ENCODE measurements at places on chromosomes 7 and 10. TPM values are rescaled to one million over a fixed set of nuclear protein-coding genes. Genes with fewer than 3 reads are reported as not detected.

GRCh38 chr7:140650367-140650766 is 9.8 kb upstream of the DENND2A start:
- no peak overlapping the region for H3K27ac ChIP-seq
- peaks cover 2% of the 10 kb centered on the region for H3K27me3 ChIP-seq
- H3K4me1 ChIP-seq = peaks cover 8% of the 10 kb centered on the region
- no peak overlapping the region for H3K4me3 ChIP-seq
- H3K36me3 ChIP-seq = no peaks in the 10 kb centered on the region
- DNase-seq = no peak

TWIST1 gene
- total RNA-seq = not detected

DNA sequence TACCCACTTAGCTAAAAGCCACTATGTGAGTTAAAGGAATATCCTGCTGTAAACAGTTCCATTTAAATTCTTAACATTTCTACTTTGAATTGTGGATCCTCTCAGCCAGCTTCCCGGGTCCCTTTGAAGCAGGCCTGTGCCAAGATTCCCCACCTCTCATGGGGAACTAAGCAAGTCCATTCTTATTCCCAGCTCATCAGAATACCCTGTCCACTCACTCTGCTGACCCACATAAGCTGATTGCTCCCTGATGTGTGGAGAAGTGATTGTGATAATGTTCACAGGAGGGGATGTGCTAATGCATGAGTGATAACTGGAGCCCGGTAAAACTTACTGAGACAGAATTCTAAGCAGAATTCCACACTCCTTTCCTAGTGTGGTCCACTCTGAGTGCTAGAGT is 709.7 kb downstream of the CNTNAP2 start:
- no peak overlapping the region for H3K4me3 ChIP-seq
- no peaks in the 10 kb centered on the region for H3K4me1 ChIP-seq
- H3K36me3 ChIP-seq = no peaks in the 10 kb centered on the region
- no peak for DNase-seq

DNA sequence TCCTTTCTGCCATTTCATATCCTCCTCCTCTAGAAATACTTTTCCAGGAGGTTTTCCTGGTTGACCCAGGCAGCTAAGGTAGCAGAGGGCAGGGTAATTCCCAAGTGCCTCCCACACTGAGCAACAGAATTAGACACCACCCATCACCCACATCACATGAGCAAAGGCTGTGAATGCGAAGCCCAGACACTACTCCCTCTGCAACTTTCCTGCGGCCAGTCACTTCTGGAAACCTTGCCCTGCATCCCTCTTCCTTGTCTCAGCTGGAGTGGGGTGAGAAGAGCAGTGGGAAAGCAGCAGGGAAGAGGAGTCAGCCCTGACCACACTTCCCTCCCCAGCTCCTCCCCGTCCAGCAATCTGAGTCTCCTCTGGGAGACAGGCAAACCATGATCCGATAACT is 15.2 kb downstream of the TMEM176B start:
- H3K4me1 ChIP-seq = peaks cover 2% of the 10 kb centered on the region
- DNase-seq = no peak
- H3K27me3 ChIP-seq = peaks cover 35% of the 10 kb centered on the region
- no peak overlapping the region for H3K27ac ChIP-seq

- DNase-seq = peak; percentile 65
- peaks cover 19% of the 10 kb centered on the region for H3K4me1 ChIP-seq
- no peaks in the 10 kb centered on the region for H3K36me3 ChIP-seq
- peaks cover 62% of the 10 kb centered on the region for H3K27me3 ChIP-seq
- H3K4me3 ChIP-seq = peak overlapping the region; percentile 92
Measured at GRCh38 chr10:101120884-101121653, 10.0 kb upstream of the TLX1 start.

DNA sequence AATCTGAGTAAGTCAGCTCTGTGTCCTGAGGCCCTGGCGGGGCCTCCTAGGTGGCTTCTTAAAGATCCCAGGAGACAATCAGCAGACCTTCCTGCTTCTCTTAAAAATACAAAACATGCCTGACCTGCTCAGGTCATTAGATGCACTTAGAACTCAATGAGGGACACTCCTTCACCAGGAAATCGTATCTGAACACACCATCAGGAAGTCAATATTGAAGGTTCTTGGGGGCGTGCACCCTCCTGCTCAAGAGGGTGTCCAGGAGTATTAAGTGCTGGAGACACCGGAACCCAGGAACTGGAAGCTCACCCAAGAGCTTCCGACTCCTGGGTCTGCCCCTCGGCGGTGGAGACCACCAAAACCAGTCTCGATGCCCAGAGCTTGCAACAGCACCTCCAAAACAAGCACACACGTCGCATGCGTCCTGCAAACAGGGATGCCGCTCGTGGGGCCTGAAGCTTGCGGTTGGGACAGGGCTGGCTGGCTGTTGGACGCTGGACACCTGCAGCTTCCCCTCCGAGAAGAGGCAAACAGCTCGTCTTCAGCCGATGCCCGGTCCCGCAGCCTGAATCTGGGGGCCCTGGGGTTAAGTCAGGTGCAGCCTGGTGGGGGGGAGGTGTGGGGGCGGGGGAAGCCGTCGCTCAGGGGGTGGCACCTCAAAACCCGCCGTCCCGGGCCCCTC is 803 bp downstream of the RAPGEF5 start:
- H3K36me3 ChIP-seq = no peaks in the 10 kb centered on the region
- DNase-seq = peak; percentile 28
- H3K4me1 ChIP-seq = peaks cover 3% of the 10 kb centered on the region
- H3K27ac ChIP-seq = no peak overlapping the region
- peak overlapping the region; percentile 14 for H3K4me3 ChIP-seq
- H3K27me3 ChIP-seq = peaks cover 55% of the 10 kb centered on the region

IGFBP1 gene
- not detected for total RNA-seq

DNA sequence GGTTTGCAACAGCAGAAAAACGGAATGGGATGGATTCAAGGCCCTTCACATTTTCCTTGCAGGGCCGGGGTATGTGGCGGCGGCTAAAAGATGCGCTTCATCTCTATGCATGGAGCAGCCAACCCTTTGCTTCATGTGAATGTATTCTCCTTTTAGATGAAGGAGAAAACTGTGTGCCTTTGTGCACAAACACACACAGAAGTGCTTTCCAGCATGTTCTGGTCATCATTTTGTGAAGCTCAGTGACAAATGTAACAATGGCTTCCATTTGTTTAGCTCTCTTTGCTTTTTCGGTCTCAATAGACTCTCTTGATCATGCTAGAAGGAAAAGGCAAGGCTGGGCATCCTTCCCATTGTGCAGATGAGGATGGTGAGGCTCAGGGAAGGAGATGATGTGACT is 161.7 kb upstream of the MKI67 start:
- DNase-seq = no peak
- no peaks in the 10 kb centered on the region for H3K4me1 ChIP-seq

GRCh38 chr7:3103614-3104398 is 60.1 kb upstream of the CARD11 start:
- no peaks in the 10 kb centered on the region for H3K27me3 ChIP-seq
- H3K36me3 ChIP-seq = peaks cover 27% of the 10 kb centered on the region
- DNase-seq = peak; percentile 31
- H3K4me3 ChIP-seq = peak overlapping the region; percentile 47

LIPF gene
- total RNA-seq = not detected

ADIRF gene
- not detected for total RNA-seq

ARF5 gene
- 114 TPM for total RNA-seq
